ENCODE measurements at places on chromosomes 12 and 14. TPM values are rescaled to one million over a fixed set of nuclear protein-coding genes. Genes with fewer than 3 reads are reported as not detected.
A peak's percentile ranks its signal among the peaks of the same experiment; 100 is the strongest.

GRCh38 chr12:56118688-56119357 lies 757 bp downstream of the ZC3H10 start:
- no peak for DNase-seq

GRCh38 chr14:47674543-47675465 lies 601 bp downstream of the MDGA2 start:
- DNase-seq: no peak

DNA sequence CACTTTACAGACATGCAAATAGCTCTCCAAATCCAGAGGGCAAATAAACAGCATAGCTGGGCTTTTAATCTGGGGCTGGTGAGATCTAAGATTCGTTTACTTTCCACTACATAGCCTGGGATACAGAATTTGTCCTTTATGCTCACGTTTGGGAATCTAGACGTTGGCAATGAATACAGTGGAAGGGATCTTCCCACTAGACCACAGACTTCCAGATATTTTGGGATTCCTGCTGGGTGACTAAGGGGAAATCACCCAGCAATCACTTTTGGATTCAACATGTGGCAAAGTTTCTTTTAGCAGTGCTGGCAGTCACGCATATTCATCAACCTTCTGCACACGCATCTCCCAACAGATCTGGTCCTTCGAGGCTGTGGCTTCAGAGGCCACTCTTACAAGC lies 23.5 kb downstream of the APPL2 start:
- DNase-seq: peak; percentile 91

DNA sequence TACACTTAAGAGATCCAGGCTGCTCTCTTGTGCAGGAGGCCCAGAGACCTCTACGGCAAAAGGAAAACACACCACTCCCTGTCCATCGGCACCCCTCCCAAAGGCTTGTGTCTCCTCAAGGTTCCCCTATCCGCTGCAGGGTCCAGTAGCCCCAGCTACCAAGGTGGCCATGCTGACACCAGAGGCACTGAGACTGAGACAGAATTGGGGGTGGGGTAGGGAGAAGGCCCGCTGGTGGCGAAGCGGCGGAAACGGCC lies 590 bp downstream of the DDIT3 start:
- no peak for DNase-seq

GRCh38 chr14:69972755-69973154 lies 93.5 kb downstream of the SMOC1 start:
- no peak for DNase-seq

DNA sequence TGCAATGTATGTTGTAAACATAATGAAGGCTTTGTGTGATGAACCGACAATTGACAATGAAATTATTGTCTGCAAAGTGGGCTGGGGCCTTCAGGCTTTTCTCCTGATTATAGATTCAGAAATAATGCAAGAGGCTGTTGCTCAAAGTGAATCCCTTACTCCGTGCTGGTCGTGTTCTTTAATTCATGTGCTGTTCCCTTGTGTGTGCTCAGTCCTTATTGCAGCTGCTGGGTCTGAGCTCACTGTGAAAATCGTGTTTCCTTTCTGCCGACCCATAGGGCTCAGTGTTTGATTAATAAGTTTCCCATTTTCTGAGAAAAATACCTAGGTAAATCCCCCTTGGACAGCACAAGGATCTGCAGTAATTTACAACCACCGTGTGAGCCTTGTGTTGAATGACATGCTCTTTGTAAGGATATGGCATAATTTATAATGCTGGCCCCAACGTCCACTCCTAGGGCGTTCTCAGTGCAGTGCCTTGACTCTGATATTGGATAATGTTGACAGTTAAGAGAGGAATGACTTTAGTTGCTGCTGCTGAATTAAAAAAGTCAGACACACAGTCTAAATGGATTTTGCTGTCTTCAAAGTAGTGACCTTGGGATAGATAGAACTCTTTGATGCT lies 81.6 kb downstream of the RGS6 start:
- no peak for DNase-seq

DNA sequence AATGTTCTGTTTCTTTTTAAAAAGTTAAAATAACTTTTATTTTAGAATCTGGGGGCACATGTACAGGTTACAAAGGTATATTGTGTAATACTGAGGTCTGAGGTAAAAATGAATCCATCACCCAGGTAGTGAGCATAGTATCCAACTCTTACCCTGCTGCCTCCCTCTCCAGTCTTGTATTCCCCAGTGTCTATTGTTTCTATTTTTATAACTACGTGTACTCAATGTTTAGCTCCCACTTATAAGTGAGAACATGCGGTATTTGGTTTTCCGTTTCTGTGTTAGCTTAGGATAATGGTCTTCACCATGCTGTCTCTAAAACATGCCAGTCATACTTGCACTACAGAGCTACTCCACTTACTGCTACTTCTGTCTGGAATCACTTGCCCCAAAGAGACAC lies 8.4 kb downstream of the FBXO33 start:
- DNase-seq: no peak

- DNase-seq: no peak
Observed at GRCh38 chr14:49622022-49622607, 1.5 kb downstream of the MGAT2 start.

- no peak for DNase-seq
Observed at GRCh38 chr12:26537126-26537525, 295.9 kb downstream of the ITPR2 start.

DNA sequence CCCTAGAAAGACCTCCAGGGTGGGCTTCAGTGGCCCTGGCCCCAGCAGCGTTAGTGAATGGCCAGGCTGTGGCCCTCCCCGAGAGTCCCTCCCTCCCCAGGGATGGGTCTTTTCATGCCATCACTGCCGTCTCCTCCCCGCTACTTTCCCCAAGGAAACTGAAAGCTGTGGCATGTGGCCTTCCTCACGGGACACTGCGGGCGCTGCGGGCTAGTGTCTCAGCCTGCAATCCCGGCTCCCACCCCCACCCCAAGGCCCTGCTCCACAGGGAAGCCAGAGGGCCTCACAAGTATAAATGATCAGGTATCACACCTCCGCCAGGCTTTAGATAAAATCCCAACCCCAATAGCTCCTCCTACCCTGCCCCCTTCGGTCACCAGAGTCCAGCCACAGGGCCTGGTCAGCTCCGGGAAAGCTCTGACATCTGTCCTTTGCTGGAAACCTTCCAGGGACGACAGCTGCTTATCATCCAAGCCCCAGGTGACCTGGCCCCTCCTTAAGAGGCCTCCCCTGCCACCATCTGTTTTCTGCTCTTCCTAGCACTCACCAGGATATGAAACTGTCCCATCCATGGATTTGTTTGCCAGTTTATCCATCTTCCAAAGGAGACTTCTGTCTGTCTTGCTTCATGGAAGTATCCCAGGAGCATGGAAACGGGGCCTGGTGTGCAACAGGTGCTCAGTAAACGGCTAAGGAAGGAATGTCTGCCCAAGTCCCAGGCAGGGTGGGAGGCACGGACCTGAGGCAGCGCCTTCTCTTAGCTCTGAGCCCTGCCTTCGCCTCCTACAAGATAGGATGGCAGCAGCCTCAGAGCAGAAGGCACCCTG lies 31.6 kb downstream of the CCDC85C start:
- peak; percentile 15 for DNase-seq

- DNase-seq: no peak
Observed at GRCh38 chr12:31727192-31727591, 1.6 kb downstream of the AMN1 start.

DNA sequence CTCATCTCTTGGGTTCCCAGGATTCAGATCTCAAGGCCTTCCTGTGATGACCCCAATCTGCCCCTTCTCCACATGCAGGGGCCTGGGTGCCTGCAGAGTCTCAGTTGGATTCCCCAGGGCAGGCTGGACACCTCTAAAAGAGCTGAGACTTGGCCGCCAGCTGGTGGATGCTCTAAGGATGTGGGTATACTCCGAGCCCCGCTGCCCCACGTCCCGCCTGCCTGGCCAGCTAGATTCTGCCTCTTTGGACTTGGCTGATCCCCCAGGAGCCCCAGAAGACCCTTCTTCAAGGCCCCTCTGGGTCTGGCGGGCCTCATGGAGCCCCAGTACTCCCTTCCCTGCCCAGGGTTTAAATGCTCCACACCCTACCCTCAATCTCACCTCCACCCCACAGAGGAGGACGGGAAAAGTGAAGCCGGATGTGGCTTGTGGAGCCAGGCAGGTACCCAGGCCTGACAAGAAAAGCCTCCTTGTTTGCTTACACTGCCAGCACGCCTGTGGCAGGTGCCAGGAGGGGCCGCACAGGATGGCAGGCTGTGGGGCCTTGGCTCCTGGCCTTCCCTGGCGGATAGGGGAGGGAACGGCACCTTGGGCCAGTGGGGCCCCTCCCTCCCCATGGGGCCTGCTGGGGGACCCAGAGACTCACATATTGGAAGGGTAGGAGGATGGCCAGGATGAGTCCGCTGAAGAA lies 15.1 kb downstream of the FAIM2 start:
- no peak for DNase-seq

DNA sequence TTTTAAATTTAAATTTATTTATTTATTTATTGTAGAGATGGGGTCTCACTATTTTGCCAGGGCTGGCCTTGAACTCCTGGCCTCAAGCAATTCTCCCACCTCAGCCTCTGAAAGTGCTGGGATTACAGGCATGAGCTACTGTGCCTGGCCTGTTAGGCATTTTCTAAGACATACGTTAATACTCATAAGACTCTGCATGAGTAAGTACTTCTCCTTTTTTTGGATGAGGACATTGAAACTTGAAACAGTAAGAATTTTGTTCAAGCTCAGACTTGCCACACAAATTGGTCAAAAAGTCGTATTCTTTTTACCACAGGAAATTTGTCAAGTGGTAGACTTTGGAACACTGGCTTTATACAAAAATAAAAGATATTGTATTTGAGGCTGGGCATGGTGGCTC lies 187.4 kb upstream of the RASSF8 start:
- DNase-seq: peak; percentile 41

DNA sequence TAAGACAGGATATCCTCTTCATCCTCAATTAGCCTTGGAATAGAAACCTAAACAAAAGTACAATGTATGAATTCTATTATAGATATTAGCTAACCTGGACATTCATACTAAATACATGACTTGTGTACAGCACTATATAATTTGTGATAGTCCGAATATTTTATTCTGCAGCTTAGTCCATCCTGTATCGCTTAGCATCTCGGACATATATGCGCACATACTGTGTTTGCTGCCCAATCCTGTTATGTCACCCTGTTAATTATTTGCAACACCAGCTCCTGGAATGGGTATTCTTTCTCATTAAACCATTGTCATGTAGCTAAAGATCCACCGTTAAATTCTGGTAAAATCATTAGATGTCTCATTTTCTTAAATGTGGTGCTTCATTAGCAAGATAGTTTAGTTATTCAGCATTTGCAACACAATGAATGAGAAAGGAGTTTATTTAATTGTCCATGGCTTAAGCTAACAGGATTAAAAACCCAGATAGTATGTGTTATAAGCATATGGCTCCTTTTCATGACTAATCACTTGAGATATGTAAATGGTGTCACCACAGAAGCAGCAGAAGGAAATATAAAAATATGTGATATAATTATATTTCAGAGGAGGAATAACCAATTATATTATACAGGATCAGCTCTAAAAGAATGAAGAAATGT lies 156.0 kb upstream of the ARHGAP5 start:
- no peak for DNase-seq

- peak; percentile 61 for DNase-seq
Observed at GRCh38 chr12:53868511-53868986, 70.1 kb upstream of the HOXC13 start.

FRMD6 gene
- 223 TPM for total RNA-seq
